NCI-H2081 treated with DMSO at 0.1 percent for 48 hours (cell line): ENCODE measurements at places on chromosomes 12 and 14.

GRCh38 chr12:110862329-110862728 lies 15.5 kb downstream of the CCDC63 start:
- DNase-seq = no peak

DNA sequence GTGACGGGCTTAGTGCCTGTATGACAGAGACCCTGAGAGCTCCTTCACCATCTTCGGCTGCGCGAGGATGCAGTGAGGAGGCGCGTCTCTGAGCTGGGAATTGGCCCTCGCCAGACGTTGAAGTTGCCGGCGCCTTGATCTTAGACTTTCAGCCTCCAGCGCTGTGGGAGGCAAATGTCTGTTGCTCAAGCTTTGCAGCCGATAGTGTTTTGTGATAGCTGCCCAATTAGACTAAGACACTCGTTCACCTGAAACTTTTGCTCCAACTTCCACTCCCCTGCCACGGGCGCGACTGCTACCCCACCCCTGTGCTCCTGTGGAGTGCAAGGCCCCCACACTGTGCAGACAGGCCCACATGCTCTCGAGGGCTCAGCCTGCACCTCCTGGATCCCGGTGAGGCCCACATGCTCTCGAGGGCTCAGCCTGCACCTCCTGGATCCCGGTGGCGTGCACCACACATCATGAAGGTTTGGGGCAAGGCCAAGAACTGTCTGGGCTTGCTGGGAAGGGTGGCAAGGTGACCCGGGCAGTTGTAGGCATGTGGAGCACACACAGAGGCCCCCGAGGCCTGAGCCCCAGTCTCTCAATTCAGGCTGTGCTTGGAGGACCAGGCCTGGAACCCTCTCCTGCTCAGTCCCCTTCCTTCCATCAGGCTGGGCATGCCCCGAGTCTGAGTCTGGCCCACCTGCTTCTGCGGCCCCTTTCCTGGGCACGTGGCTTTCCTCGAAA lies 324.6 kb downstream of the TMEM121 start:
- no peak for DNase-seq

GRCh38 chr14:61090432-61091216 lies 109.6 kb downstream of the SLC38A6 start:
- no peak for DNase-seq

- no peak for DNase-seq
Observed at GRCh38 chr14:102616318-102616717, 23.9 kb downstream of the RCOR1 start.

GRCh38 chr14:49634547-49635334 lies at the start of gene DNAAF2:
Gene DNAAF2, minus strand, starts transcription at chr14:49635244. Its CDS starts 95 bp downstream, at chr14:49635149.
- no peak for DNase-seq

DNA sequence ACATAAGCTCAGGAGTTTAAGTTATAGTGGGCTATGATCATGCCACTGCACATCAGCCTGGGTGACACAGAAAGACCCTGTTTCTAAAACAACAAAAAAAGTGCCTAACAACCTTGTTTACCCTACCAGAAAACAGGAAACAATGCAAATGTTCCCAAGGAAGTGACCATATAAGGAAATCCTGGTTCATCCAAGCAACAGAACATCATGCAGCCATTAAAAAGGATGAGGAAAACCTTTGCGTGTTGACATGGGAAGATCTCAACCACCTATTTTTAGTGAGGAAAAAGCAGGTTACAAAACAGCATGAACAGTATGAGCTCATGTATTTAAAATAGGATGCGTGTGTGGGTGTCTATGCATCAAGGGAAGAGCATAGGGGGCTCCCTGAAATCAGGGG lies 13.7 kb downstream of the HRK start:
- DNase-seq = no peak

DNA sequence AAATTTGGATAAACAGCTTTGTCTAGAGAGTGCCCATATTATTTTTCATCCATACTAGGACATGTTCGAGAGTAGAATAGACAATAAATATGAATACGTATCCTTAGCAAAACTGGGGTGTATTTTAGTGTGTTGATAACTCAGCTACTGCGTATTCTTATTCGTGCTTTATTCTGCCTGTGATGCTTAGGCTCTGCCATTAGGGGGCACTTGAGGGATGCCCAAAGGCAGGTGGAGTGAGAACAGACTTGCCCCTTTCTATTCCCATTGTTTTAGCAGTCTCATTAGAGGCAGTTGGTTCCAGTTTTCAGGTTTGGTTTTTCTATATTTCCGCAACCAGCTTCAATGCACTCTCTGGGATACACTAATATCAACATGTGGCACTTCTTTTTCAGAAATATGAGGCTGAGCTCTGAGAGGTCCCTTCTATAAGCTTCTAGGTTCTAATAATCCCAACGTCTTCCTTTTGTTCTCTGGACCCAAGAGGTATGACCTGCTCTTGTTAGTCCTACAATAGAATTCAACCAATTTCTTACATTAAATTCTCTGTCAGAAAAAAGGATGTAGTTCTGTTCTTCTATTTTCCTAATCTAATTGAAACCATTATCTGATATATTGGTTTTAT lies 985.7 kb upstream of the FBXO33 start:
- DNase-seq = no peak

- no peak for DNase-seq
Observed at GRCh38 chr14:89336338-89336737, 80.7 kb downstream of the FOXN3 start.

DNA sequence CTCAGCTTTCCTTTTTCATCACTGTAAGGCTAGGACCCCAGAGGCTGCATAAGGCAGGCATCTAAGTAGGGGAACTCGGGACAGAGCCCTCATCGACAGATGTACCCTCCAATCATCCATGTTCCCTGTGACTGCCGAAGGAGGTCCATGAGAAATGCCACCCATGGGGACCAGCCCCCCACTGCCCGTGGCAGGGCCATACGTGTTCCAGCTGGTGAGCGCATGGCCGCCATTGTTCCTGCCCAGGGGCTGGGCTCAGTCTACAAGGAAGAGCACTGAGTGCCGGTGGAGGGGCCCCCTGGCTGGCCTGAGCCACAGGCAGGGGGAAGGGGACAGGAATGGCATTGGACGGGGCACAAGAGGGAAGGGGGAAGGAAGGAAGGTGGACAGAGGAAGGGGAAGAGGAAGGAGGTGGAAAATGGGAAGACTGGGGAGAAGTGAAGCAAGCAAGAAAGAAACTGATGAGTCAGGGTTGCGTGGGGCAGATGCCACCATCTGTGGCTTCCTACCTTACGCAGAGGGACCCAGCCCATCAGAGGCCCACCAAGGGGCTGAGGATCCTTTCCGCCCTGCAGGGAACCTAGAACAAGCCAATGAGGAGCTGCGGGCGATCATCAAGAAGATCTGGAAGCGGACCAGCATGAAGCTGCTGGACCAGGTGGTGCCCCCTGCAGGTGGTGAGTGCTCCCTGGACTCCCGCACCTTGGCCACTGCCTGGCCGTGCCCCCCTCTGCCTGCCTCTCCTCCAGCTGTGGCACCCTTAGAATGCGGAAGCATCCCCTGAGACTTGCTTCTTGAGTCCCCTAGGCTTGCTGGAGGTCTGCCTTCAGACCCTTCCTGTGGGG lies 120.6 kb upstream of the FKBP4 start:
- DNase-seq = no peak

DNA sequence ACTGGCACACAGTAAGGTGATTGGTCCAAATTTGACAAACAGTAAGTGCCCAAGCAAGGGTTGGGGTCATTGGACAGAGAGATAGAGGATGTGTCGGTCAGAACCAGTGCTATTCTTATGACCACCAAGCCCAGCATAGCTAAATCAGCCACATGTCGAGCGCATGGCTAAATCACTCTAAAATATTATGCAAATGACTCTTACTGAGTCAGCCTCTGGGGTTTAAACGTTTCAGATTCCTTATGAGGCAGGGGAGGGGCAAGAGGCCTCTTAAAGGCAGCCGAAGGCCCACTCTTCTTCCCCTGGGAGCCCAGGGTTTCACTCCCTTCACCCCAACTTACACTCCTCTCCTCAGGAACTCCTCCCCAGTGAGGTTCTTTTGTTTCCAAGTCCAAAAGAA lies 603 bp upstream of the ENDOU start:
- no peak for DNase-seq

DNA sequence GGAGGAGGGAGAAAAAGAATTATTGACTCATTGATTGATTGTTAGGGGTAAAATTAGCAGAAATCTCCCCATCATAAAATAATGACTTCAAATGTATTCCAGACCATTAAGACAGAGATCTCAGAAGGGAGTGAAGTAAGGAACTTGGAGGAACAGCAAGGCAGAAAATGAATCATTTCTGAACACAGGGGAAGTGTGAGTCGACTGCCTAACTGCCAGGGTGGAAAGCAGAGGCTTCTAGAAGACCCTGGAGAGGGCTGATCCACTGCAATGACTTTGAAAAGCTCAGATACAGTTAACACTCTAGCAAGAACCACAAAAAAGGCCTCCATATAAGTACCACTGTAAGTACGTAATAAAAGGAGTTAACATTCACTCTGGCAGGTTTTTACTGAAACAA lies 9.7 kb downstream of the GLTP start:
- DNase-seq = no peak

- no peak for DNase-seq
Observed at GRCh38 chr12:26122681-26123481, 2.0 kb downstream of the BHLHE41 start.

GRCh38 chr14:94571395-94571794 lies 9.8 kb upstream of the SERPINA5 start:
- DNase-seq = no peak

- DNase-seq = no peak
Observed at GRCh38 chr14:56172571-56172971, 54.4 kb downstream of the PELI2 start.

DNA sequence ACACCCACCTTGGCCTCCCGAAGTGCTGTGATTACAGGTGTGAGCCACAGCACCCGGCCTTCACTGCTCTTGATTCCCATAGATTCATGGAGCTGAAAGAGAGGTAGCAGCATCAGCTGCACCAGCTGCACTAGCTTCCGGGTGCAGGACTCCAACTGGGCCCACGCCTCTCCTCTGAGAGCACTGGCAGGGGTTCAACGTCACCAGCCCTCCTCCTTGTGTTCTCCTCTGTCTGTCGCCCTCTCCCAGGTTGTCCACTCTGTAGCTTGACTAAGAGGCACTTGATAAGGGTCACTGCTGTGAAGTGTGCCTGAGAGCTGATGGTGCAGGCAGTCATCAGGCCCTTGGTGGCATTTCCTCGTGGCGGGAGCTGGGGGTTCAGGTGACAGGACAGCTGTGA lies 28.3 kb downstream of the MLXIP start:
- peak; percentile 50 for DNase-seq

GRCh38 chr14:99189201-99189801 lies 82.7 kb downstream of the BCL11B start:
- DNase-seq = no peak

DNA sequence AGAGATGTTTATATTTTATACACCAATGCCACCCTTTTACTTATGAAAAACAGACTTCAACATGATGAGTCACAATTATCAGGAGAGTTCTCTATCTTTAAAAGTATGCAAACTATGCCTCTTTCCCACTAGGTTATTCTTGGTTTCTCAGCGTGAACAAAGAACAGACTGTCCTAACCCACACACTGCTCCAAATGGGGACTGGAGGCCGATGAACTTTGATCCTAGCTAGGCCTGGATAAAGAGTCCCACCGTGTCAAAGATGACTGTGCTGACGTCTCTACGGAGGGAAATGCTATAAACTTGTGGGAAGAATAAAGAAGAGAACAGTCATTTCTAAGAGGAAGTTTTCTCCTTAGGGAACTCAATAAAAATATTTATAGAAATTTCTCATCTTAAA lies 160.1 kb downstream of the EPS8 start:
- no peak for DNase-seq

DNA sequence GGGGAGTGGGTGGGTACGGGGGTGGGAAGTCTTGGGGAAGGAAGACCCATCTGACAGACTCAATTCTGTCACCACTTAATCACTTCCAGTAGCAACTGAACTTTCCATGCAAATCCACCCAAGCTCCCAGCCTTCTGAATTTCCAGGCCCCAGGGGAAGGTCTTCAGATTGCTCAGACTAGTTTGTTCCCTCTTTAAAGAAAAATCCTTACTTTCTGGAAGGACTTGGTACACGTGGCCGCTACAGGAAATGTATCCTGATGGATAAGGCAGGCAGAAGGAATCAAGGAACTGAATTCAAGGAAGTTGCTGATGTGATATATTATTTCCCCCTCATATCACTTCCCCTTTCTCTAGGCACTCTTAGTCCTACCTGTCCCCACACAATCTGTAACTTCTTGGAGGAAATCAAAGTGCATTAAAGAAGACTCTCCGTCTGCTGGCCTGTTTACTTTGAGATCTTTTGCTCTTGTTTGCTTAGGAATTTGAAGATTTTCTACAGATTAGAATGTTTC lies 6.4 kb downstream of the NFKBIA start:
- DNase-seq = no peak

DNA sequence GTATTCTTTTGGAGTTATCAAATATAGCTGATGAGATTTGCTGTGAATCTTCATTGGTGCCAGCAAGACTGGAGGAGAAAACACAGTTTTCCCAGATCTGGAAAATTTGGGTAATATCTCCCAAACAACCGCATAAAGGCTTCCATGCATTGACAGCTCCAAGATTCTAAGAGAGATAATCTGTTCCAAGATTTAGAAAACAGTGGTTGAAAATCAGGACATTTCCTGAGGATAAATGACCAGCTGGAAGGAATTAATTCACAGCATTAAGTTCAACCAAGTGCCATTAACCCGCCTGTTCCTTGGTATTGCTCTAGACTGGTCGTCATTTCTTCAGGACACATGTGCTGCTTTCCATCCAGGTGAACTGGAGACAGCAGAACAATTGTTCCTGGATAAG lies 147.9 kb upstream of the PRICKLE1 start:
- no peak for DNase-seq

DNA sequence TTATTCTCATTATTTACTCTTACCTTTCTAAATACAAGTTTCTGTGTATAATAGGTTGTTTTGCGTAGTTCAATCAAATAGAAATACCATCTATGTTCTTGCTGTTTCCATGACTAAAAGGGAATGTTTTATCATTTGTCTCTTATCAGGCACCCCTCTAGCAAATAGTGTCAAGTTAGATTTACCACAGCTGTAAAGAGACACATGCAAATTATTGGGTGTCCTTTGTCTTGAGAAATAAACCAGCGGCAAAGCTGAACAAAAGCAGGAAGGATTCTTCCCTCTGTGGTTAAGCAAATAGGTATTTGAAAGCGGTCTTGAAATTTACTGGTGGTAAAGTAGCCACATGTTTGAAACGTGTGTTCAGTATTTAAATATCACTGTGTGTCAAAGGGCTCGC lies 405.9 kb downstream of the TMTC2 start:
- no peak for DNase-seq

- no peak for DNase-seq
Observed at GRCh38 chr12:52495389-52495788, 2.3 kb upstream of the KRT6A start.

- DNase-seq = no peak
Observed at GRCh38 chr12:12975322-12976077, 23.5 kb upstream of the GPRC5D start.

- no peak for DNase-seq
Observed at GRCh38 chr12:131547555-131547954, 163.3 kb upstream of the SFSWAP start.
